Spleen (tissue), 13 donors: ENCODE measurements at places on chromosomes 5 and 9.

- DNase-seq, result no peak
- no peaks in the 10 kb centered on the region for H3K27me3 ChIP-seq
- no peak overlapping the region for H3K27ac ChIP-seq
- H3K4me1 ChIP-seq, result no peaks in the 10 kb centered on the region
These were observed 196.5 kb downstream of the COMMD10 start for GRCh38 chr5:116281309-116281708.

- no peak for DNase-seq
- no peak overlapping the region for H3K4me3 ChIP-seq
- H3K27me3 ChIP-seq, result no peaks in the 10 kb centered on the region
- H3K36me3 ChIP-seq, result no peaks in the 10 kb centered on the region
- H3K4me1 ChIP-seq, result no peaks in the 10 kb centered on the region
These were observed 345.7 kb upstream of the SLC30A5 start for GRCh38 chr5:68748101-68748500.

- no peaks in the 10 kb centered on the region for H3K36me3 ChIP-seq
- peaks cover 15% of the 10 kb centered on the region for H3K4me1 ChIP-seq
- no peak overlapping the region for H3K4me3 ChIP-seq
- no peak overlapping the region for H3K27ac ChIP-seq
These were observed 65.0 kb downstream of the UGCG start for GRCh38 chr9:111961575-111961974.

DNA sequence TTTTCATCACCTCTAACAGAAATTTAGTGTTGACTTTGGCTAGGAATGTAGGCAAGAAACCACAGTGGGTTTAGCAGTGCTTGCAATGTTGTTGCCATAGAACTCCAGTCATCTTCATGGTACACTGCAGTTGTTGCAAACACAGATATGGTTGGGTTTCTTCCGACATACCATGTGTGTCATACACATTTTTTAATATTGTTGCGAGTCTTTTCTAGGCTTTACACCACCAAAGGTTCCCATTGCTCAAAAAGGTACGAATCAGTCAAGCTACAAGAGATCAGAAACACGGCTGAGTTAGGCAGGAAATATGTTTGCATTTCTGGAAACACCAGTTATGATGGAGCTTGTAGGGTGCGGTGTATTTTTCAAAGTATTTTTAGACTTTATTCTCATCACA lies 172.4 kb downstream of the SYK start:
- H3K4me1 ChIP-seq, result no peaks in the 10 kb centered on the region
- H3K27ac ChIP-seq, result peak overlapping the region; percentile 55
- no peaks in the 10 kb centered on the region for H3K36me3 ChIP-seq
- H3K27me3 ChIP-seq, result peaks cover 20% of the 10 kb centered on the region
- H3K4me3 ChIP-seq, result no peak overlapping the region
- DNase-seq, result no peak

GRCh38 chr5:52895572-52896413 lies 93.4 kb upstream of the ITGA2 start:
- peaks cover 36% of the 10 kb centered on the region for H3K4me1 ChIP-seq
- no peak overlapping the region for H3K4me3 ChIP-seq
- peak overlapping the region; percentile 49 for H3K27ac ChIP-seq
- H3K36me3 ChIP-seq, result peaks cover 48% of the 10 kb centered on the region
- DNase-seq, result no peak
- H3K27me3 ChIP-seq, result no peaks in the 10 kb centered on the region

DNA sequence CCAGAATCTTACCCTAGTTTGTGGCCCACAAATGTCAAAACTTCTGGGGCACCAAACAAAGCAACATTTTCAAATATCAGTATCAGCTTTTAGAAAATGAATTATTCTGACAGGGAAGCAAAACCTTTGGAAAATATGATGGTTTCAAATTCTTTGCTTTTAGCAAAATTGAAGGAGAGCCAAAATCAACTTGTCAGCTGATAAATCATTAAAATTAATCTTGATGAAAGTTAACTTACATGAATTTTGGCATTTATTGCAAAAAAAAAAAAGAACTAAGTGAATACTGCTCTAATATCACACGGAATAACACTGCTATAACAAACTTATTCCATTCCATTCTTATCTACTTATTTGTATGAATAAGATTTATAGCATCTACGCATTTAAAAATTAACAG lies 158.1 kb upstream of the TARS1 start:
- no peak overlapping the region for H3K4me3 ChIP-seq
- H3K27me3 ChIP-seq, result no peaks in the 10 kb centered on the region
- H3K4me1 ChIP-seq, result no peaks in the 10 kb centered on the region
- no peak for DNase-seq
- no peak overlapping the region for H3K27ac ChIP-seq

- no peak overlapping the region for H3K27ac ChIP-seq
- no peaks in the 10 kb centered on the region for H3K36me3 ChIP-seq
- H3K4me3 ChIP-seq, result no peak overlapping the region
These were observed 24.6 kb upstream of the LRRC14B start for GRCh38 chr5:166441-167372.

- H3K27ac ChIP-seq, result no peak overlapping the region
- H3K4me1 ChIP-seq, result no peaks in the 10 kb centered on the region
- no peaks in the 10 kb centered on the region for H3K36me3 ChIP-seq
- H3K4me3 ChIP-seq, result no peak overlapping the region
These were observed 361.6 kb upstream of the SLC30A5 start for GRCh38 chr5:68732251-68732650.

GRCh38 chr9:131012023-131012334 lies 3.0 kb downstream of the LAMC3 start:
- no peaks in the 10 kb centered on the region for H3K36me3 ChIP-seq
- no peak overlapping the region for H3K4me3 ChIP-seq
- peak overlapping the region; percentile 63 for H3K27ac ChIP-seq
- DNase-seq, result no peak
- peaks cover 32% of the 10 kb centered on the region for H3K4me1 ChIP-seq

- peaks cover 3% of the 10 kb centered on the region for H3K27me3 ChIP-seq
- no peaks in the 10 kb centered on the region for H3K4me1 ChIP-seq
- H3K36me3 ChIP-seq, result no peaks in the 10 kb centered on the region
- no peak overlapping the region for H3K27ac ChIP-seq
These were observed 27.5 kb downstream of the GADD45G start for GRCh38 chr9:89632192-89632733.

DNA sequence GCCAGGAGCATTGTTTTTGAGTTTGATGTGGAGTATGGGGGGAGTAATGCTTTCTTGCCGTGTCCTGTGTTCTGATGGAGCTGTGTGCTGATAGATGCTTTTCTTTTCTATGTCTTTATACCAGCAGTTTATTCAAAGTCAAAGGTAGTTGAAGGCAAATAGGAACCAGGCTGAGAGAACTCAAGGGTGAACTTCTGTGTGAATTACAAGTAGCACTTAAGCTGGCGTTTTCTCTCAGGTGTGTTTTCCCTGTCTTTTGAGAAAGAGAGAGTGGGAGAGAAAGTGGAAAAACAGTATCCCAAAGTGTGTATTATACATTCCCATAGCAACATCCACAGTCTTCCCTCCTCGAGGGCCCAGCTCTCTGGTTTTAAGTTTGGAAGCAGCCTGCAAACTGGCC lies 1.5 kb downstream of the TNFAIP8 start:
- DNase-seq, result no peak
- H3K4me1 ChIP-seq, result peaks cover 55% of the 10 kb centered on the region
- peak overlapping the region; percentile 88 for H3K27ac ChIP-seq
- no peaks in the 10 kb centered on the region for H3K36me3 ChIP-seq
- peak overlapping the region; percentile 50 for H3K4me3 ChIP-seq

GRCh38 chr5:145887976-145888574 lies 15.3 kb upstream of the GRXCR2 start:
- H3K27ac ChIP-seq, result no peak overlapping the region
- no peak overlapping the region for H3K4me3 ChIP-seq
- DNase-seq, result no peak
- no peaks in the 10 kb centered on the region for H3K27me3 ChIP-seq
- no peaks in the 10 kb centered on the region for H3K36me3 ChIP-seq
- H3K4me1 ChIP-seq, result no peaks in the 10 kb centered on the region

DNA sequence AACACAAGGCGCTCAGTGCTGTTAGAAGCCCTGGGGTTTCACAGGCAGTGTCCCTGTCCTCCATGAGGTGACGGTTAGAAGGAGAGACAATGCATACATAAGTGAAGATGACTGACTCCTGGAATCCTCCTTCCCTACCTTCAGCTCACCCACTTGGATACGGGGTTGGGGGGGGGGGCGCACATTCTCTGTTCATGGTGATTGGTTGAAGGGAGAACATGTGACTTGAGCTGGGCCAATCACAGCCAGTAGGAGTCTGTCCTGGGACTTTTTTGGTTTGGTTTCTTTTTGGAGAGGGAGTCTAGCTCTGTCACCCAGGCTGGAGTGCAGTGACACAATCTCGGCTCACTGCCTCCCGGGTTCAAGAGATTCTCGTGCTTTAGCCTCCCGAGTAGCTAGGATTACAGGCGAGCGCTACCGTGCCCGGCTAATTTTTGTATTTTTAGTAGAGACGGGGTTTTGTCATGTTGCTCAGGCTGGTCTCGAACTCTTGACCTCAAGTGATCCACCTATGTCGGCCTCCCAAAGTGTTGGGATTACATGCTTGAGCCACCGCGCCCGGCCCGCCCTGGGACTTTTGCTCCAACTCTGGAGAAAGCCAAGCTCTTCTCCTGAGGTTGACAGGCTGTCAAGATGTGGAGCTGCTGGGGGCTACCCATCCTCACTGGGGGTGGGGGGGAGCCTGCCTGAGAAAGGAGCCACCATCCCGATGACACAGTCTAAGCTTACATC lies 30.8 kb downstream of the SH3PXD2B start:
- no peak for DNase-seq
- no peaks in the 10 kb centered on the region for H3K27me3 ChIP-seq
- no peak overlapping the region for H3K27ac ChIP-seq
- peaks cover 23% of the 10 kb centered on the region for H3K4me1 ChIP-seq
- no peak overlapping the region for H3K4me3 ChIP-seq
- no peaks in the 10 kb centered on the region for H3K36me3 ChIP-seq

DNA sequence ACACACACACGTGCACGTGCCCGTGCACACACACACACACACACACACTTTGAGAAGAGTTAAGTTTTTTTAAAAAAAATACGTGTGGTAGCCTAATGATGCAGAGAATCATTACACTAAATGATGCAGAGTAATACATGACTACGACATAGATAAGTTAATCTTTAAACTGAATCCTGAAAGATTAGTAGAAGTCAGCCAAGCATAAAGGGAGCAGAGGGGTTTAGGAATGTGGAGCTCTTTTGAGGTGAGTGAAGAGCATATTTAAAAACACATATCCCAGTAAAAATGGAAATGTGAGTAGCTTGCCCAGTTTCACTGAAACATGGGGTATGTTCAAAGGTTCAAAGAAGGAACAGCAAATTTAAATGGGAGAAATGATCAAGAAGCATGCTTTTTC lies 61.3 kb upstream of the TYRP1 start:
- no peak overlapping the region for H3K27ac ChIP-seq
- no peak for DNase-seq
- H3K36me3 ChIP-seq, result no peaks in the 10 kb centered on the region
- H3K4me1 ChIP-seq, result no peaks in the 10 kb centered on the region
- no peaks in the 10 kb centered on the region for H3K27me3 ChIP-seq

- no peaks in the 10 kb centered on the region for H3K36me3 ChIP-seq
- no peak for DNase-seq
- no peak overlapping the region for H3K27ac ChIP-seq
These were observed 95.8 kb upstream of the ADAMTS16 start for GRCh38 chr5:5044247-5044840.

DNA sequence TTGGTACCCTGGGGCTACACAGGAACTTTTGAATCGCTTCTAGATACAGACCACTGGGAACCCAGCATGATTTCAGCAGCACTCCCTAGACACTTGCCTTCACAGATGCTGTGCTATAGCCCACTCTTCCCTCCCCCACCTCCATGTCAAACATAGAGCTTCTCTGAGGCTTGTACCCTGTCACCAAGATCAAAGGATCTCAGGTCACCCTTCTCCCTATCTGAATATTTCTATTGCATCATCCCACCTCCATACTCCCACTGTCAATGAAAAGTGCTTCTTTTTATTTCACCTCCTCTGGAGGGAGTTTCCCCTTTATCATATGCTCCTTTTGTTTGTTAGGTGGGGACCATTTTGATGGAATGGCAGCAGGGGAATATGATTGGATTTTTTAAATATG lies 29.2 kb upstream of the PHF24 start:
- H3K27ac ChIP-seq, result no peak overlapping the region
- no peak overlapping the region for H3K4me3 ChIP-seq
- no peak for DNase-seq
- H3K27me3 ChIP-seq, result no peaks in the 10 kb centered on the region

GRCh38 chr9:87593359-87593980 lies 95.8 kb downstream of the DAPK1 start:
- no peaks in the 10 kb centered on the region for H3K36me3 ChIP-seq
- H3K27ac ChIP-seq, result peak overlapping the region; percentile 68
- H3K27me3 ChIP-seq, result no peaks in the 10 kb centered on the region

GRCh38 chr5:135655468-135655815 lies 76.7 kb upstream of the CXCL14 start:
- H3K36me3 ChIP-seq, result no peaks in the 10 kb centered on the region
- DNase-seq, result no peak
- H3K4me1 ChIP-seq, result no peaks in the 10 kb centered on the region
- no peak overlapping the region for H3K27ac ChIP-seq
- H3K27me3 ChIP-seq, result no peaks in the 10 kb centered on the region

- no peak for DNase-seq
- no peaks in the 10 kb centered on the region for H3K27me3 ChIP-seq
- H3K4me3 ChIP-seq, result no peak overlapping the region
- H3K4me1 ChIP-seq, result peaks cover 23% of the 10 kb centered on the region
- H3K27ac ChIP-seq, result peak overlapping the region; percentile 67
These were observed 98.2 kb upstream of the GRHPR start for GRCh38 chr9:37324261-37324683.

DNA sequence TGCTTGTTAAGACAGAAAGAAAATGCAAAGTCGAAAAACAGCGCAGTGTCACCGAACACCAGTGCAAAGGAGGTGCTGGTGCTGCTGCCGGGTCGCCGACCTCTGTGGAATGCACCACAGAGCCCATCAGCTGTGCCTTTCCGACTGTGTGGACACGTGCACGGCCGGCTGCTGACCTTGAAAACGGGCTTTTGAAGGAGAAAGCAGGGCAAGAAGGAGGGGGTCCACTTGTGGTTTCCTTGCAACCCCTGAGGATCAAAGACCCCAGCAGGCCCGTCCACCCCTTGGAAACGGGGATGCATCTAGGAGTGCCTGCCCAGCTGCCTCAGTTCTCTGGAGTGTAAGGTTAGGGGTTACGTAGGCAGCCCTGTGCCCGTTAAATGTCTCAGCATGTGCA lies 6.2 kb upstream of the OLFM1 start:
- no peak overlapping the region for H3K4me3 ChIP-seq
- H3K27ac ChIP-seq, result no peak overlapping the region
- no peaks in the 10 kb centered on the region for H3K36me3 ChIP-seq
- DNase-seq, result peak; percentile 60

DNA sequence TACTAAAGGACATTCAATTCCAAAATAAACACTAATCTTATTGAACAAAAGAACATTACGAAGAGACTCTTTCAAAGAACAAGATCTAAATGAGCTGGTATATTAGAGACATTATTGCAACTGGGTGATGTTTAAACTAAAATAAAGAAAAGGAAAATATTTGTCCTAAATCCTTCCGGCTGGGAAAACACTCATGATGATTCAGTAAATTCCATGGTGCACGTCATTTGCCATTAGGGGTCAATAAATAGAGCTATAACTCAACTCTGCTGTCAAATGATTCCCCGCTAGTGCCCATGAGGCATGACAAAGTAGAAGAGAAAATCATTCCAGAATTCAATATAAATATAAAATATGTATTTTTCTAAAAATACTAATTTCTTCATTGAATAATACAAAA lies 565.5 kb upstream of the TUSC1 start:
- no peak for DNase-seq
- H3K27ac ChIP-seq, result no peak overlapping the region
- H3K36me3 ChIP-seq, result no peaks in the 10 kb centered on the region
